ENCODE measurements at places on chromosomes 5 and 9.

GRCh38 chr5:219991-220390, 1.9 kb downstream of the SDHA start:
- DNase-seq = no peak

GRCh38 chr5:147949711-147950573, 43.6 kb upstream of the C5orf46 start:
- no peak for DNase-seq

- peak; percentile 34 for DNase-seq
These were observed 6.3 kb downstream of the SLC12A7 start for GRCh38 chr5:1105350-1106265.

- DNase-seq = no peak
These were observed 32.0 kb downstream of the CPEB4 start for GRCh38 chr5:173920024-173920753.

DNA sequence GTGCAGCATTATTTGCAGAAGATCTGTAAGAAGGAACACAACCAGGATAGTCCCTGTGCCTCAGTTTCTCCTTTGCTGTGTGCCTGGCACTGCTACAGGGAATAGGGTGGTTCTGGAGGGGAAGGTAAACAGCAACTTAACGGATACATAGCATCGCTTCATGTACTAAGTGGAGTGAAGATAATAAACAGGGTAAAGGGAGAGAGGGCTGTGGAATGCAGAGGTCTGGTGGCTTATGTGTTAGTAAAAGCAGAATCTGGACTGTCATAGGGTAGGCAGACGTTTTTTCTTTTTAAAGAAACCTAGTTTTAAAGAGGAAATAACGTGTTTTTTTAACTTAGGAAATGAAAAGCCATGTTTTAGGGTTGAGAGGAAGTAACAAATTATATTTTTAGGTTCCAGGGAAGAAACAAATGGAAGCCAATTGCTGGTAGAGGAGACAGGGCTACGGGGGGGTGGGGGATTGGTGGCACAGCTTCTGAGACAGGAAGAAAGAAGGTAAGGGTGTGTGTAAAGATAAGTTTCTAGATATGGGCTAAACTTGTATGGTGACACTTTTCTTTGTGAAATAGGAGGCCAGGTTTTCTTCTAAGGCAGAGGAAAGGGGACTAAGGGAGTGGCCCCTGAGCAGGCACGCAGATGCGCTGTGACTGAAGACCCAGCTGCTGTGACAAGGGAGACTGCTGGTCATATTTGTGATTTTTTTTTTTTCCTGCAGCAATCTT, 1.3 kb downstream of the GNG10 start:
- DNase-seq = no peak

GRCh38 chr5:98663521-98663920, 109.9 kb upstream of the RGMB start:
- DNase-seq = no peak

- DNase-seq = no peak
These were observed 171.0 kb downstream of the GLIS3 start for GRCh38 chr9:4128876-4129275.

- DNase-seq = no peak
These were observed 224.5 kb upstream of the RFX3 start for GRCh38 chr9:3750321-3750720.

- DNase-seq = no peak
These were observed 504.5 kb upstream of the ITGA1 start for GRCh38 chr5:52283221-52283620.

DNA sequence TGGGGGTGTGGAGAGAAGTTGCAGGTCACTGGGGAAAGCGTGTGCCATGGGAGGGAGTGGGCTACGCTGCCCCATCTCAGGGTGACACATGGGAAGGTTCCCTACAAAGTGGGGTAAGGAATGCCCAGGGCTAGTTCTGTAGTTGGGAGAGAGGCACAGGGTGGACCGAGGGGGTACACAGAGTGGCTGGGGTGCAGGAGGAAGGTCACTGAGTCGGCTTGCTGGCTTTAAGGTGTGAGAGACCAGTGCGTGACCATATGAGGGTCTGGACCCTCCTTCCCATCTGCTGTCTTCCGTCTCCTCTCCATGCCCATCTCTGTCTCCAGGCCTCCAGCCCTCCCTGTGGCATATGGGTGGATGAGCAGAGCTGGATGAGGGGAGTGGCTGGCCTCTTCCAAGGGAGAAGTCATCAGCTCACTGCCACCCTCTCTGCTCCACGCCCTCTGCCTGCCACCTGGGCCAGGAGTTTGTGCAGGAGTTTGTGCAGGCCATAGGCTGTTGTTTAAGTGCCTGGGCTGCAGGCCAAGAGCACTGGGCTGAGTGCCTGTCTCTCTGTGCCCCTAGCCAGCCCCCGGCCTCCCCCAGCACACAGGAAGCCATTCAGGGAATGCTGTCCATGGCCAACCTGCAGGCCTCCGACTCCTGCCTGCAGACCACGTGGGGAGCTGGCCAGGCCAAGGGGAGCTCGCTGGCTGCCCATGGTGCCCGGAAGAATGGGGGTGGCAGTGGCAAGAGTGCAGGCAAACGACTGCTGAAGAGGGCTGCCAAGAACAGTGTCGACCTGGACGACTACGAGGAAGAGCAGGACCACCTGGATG, 96.8 kb downstream of the PHF2 start:
- no peak for DNase-seq

DNA sequence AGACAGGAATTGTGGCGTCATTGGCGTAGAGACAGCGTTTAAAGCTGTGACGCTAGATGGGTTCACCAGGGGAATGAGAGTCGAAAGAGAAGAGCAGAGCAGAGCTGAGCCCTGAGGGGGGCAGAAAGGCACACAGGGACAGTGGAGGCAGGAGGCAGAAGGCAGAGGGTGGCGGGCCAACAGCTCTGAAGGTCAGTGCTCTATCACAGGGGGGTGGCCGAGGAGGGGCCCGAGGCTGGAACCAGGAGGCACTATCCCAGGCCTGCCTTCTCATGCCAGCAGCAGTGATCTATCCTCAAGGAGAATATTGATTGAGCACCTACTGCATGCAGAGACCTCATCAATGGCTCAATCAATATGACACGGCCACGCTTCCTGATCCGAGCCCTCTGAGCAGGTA, 132.4 kb downstream of the KCNIP1 start:
- no peak for DNase-seq

DNA sequence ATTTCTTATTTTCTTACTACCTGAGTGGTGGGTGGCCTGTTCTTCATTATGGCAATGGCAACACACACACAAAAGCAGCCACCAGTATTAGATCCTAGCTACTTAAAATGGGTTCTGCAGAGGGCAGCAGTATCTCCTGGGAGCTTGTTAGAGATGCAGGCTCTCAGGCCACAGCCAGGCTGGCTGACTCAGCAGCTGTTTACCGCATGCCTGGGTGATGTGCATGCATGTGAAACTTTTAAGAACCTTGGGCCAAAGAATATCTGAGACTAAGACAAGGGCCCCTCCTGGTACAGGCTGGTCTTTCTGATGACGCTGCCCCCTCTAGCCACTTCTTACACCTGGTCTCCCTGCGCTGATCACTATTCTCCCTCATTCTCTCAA, 399.0 kb downstream of the MED10 start:
- DNase-seq = no peak

GRCh38 chr9:72464857-72465592, 56.4 kb upstream of the TMC1 start:
- no peak for DNase-seq

GRCh38 chr5:24789611-24790351, 145.0 kb upstream of the CDH10 start:
- DNase-seq = no peak

DNA sequence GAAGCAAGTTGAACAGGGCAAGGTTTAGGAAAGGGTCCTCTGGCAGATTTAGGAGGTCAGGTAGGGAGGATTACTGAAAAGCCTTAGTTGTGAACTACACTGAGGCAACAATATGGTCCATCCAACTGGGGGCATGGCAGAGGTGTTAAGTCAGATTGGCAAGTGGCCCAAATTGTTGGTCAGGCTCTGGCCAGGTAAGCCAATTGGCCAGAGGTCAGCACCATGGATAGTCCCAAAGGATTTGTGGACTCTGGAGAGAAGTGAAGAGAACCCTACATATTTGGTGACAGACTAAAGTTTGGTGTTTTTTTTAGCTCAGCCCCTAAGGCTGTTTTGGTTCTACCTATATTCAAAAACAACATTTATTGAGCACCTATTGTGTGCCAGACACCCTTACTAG, 39.1 kb upstream of the RASGRF2 start:
- DNase-seq = no peak

GRCh38 chr5:82765765-82766164, 311.4 kb downstream of the TMEM167A start:
- DNase-seq = no peak

GRCh38 chr9:113906411-113907110, 30.5 kb downstream of the ZNF618 start:
- DNase-seq = no peak

DNA sequence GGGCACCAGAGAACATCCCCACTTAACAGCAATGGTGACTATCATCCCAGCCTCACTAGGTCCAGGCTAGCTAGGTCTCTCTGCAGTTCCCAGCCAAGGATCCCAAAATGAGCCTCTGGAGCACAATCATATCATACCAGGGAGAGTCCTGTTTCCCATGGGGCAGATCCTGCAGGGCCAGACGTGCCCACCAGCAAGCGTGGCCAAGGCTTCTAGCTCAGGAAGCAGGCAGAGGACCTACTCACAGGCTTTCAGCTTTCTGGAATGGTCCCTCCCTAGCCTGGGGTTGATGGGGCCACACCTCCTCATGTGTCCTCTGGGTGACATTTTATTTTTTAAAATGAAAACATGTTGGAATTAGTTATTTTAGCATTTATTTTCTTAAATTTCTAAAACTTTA, 45.7 kb upstream of the PITX1 start:
- DNase-seq = no peak

DNA sequence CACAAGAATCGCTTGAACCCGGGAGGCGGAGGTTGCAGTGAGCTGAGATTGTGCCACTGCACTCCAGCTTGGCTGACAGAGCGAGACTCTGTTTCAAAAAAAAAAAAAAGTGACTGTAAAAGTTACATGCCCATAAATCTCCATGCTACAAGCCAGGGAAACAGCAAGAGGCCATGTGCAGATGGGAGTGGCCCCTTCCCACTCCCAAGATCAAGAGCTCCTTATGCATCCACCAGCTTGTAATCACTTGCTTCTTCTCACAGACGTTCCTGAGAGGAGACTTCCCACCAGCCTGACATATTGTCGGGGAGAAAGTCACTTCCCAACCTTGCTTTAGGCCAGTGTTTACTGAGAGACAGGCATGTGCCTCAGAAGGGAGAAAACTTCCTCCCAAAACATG, 45.6 kb upstream of the N4BP3 start:
- no peak for DNase-seq

- DNase-seq = no peak
These were observed at the start of gene DIRAS2 for GRCh38 chr9:90642570-90643539. DIRAS2 (minus strand) TSS chr9:90642824; CDS start chr9:90613827, 28,997 bp downstream.

GRCh38 chr5:178331491-178331996, 98.9 kb upstream of the PHYKPL start:
- DNase-seq = no peak

- DNase-seq = no peak
These were observed 655.2 kb downstream of the PDE4D start for GRCh38 chr5:59238126-59238902.

DNA sequence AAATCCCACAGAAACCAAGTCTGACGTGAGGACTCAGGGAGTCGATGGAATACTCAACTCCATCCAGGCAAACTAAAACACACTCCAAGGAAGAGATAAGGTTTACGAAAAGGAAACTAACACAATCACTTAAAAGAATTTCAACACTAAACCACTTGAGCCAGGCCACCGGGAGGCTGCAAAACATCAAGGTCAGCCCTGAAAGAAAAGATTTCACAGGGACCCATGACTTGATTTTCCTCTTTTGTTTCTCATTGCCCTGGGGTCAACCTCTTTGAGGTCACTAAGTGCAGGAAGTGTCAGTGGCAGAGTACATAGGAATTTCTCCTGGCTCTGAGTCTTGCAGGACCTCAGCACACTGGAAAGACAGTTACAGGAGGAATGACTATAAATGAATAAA, 77.8 kb upstream of the TARS1 start:
- DNase-seq = no peak

DNA sequence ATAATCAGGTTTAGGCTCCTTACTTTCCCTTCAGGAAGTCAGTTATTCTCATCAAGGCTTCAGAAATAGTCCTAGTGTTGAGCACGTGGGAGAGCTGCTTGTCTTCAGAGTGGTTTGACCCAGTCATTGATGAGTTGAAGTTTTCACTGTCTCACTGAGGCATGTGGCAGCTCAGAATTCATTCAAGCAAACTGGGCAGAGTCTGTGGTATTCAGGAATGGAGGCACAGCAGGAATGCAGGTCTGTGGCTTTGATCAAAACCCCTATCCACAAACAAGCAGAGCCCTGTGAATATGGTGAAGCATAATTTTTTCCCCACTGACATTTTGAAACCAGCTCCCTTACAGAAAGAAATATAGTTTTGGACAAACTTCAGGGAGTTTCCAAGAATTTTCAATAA, 207.3 kb downstream of the CD180 start:
- DNase-seq = no peak

DNA sequence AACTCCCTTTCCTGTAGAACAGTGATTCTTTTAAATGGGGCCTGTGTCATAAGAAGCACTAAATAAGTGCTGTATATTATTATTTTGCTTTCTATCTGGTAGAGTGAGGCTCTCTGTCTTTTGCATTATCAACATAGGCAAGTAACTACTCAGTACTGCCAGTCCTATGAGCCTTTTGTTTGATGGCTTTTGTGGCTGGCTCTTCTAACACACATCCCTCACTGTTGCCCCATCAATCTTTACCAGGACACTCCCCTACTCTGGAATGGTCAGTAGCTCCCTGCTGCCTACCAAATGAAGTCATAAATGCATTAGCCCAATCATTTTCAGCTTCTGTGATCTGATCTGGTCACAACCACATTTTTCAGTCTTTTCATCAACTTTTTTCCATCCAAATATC, 137.6 kb downstream of the INSYN2B start:
- DNase-seq = no peak
